ENCODE measurements at places on chromosomes 7 and 10.
A peak's percentile ranks its signal among the peaks of the same experiment; 100 is the strongest.

GRCh38 chr10:61024856-61025201, 80.8 kb upstream of the RHOBTB1 start:
- peak; percentile 16 for DNase-seq

DNA sequence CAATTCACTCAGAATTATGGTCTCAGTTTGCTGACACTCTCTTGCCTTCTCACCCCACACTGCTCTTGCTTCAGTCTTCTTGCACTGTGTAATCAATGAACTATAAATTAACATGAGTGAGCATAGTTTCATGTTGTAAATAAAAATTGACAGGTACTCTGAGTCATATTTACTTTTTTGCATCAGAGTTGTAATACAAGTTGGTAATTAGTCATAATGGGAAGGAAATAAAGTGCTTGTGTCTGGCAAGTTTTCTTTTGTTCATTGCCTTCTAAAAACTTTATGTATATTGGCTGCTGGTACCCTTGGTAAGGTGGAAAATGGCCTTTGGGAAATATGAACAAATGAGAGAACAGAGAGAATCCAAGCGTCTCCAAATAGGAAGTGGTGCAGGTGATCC, 169.3 kb upstream of the MAGI2 start:
- peak; percentile 75 for DNase-seq

DNA sequence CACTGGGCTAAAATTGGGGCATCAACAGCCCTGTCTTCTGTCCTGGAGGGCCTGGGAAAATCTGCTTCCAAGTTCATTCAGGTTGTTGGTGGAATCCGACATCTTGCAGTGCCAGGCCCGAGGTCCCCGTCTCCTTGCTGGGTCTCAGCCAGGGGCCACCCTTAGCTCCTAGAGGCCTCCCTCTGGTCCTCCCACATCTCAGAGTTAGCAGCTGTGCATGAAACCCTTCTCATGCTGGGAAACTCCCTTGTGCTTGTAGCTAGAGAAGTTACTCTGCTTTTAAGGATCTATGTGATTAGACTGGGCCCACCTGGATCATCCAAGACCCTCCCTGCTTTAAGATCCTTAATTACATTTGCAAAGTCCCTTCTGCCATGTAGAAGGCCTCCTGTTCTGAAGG, 15.3 kb downstream of the HIP1 start:
- DNase-seq: no peak

DNA sequence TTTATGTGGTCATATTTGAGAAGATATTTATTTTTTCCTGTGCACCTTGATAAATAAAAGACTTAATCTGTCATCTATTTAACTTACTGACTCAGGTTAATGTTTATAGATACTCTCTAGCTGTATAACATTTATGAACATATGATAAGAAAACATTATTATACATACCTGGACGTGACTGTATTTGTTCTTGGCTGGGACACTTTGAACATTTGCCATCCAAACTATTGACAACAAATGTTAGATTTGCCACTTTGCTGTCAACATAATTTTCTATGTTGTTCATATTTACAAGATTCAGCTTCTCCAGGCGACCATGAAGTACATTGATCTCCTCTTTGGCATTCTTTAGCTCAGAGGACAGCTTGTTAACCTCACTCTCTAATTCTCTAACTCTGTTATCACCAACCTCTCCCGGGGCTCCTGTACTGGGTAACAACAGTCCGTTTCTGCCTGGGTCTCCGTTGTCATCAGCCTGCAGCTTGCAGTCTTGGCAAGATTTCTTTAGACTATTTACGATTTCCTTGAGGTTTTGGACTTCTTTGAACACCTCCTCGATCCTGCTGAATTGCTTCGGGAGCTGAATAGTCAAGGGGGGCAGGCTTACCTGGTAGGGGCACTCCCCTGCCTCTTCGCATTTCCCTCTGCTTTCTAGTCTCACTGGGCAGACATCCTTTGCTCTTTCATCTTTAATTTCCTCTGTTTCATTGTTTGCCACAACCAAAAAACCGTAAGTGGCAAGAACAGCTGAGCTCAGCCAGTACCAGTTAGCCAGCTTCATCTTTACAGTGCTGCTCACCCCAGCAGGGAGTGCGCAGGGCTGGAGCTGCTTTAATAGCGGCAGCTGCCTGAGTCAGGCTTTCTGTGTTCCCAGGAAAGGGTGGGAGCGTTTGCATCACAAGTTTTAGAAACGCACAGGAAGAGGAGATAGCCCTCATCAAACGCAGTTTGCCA, at the start of gene FGL2:
FGL2 (minus strand) TSS at position 807 of the 954 bp plus-strand sequence; CDS start at position 781, 26 bp downstream.
- DNase-seq: no peak

DNA sequence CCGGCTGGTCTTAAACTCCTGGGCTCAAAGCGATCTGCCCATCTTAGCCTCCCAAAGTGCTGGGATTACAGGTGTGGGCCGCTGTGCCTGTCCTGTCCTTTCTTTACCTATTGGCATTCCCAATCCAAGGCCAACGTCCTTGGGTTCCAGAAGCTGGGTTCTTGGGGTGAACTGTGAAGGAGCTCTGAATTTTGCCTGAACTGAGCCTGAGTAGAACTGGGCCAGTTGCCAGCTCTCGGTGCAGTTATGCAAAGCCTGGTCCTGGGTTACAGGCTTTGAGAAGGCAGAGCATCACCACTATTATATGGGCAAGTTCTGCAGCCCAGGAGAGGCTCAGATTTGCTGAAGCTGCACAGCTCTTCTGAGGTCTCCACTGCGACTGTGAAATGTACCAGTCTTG, 24.6 kb upstream of the SH2D4B start:
- no peak for DNase-seq

GRCh38 chr10:126937026-126937425, 31.8 kb downstream of the DOCK1 start:
- DNase-seq: peak; percentile 42

- DNase-seq: no peak
These were observed 293.1 kb downstream of the GPR158 start for GRCh38 chr10:25467881-25468280.

DNA sequence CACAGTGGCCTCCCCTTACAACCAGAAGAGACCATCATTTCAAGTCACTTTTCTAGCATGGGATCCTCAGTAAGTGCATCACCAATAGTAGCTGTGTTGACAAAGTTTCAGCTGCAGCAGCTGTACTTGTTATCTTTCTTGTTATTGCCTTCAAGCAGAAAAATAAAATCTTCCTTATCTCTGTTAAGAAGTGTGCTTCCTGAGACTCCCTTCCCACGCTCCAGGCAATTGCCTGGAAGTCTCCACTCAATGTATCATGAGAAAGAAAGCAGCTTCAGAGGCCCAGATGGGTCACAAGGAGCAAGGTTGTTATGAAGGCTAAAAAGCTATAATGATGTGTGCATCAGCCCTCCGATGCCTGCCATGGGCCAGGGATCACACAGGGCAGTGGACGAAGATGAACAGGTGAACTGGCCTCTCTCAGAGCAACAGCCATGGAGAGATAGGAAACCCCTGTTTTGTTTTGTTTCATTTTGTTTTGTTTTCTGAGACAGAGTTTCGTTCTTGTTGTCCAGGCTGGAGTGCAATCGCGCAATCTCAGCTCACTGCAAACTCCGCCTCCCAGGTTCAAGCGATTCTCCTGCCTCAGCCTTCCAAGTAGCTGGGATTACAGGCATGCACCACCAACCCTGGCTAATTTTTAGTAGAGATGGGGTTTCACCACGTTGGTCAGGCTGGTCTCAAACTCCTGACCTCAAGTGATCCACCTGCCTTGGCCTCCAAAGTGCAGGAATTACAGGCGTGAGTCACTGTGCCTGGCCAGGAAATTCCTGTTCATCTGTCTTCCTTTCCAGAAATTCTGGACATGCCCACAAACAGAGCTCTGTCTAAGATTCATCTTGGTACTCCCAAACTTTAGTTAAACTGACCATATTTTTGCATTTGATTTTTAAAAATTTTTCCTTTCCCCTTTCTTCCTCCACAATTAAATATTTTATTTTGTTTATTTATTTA, 340.5 kb downstream of the TNS3 start:
- no peak for DNase-seq

DNA sequence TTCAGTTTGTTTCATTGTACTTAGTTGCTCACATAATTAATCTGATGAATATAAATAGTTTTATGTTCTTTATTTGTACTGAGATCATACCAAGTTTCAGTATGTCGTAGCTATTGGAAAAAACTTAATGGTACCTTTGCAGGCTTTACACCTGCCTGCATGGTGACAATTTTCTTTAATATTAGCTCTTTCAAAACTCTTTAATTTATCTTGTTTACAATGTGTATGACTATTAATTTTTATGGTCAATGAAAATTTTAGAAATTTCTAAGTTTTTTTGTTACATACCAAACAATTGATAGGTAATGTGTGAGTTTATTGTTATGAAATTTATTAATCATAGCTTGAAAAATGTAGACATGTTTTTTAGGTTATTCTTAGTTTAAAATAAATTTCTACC, 4.0 kb downstream of the DYNC2I1 start:
- DNase-seq: no peak

GRCh38 chr10:22911067-22911466, 16.8 kb upstream of the ARMC3 start:
- no peak for DNase-seq

- peak; percentile 73 for DNase-seq
These were observed 169.3 kb upstream of the AKR1E2 start for GRCh38 chr10:4656576-4657194.

GRCh38 chr7:55133630-55134358, 115.0 kb downstream of the EGFR start:
- DNase-seq: peak; percentile 12

DNA sequence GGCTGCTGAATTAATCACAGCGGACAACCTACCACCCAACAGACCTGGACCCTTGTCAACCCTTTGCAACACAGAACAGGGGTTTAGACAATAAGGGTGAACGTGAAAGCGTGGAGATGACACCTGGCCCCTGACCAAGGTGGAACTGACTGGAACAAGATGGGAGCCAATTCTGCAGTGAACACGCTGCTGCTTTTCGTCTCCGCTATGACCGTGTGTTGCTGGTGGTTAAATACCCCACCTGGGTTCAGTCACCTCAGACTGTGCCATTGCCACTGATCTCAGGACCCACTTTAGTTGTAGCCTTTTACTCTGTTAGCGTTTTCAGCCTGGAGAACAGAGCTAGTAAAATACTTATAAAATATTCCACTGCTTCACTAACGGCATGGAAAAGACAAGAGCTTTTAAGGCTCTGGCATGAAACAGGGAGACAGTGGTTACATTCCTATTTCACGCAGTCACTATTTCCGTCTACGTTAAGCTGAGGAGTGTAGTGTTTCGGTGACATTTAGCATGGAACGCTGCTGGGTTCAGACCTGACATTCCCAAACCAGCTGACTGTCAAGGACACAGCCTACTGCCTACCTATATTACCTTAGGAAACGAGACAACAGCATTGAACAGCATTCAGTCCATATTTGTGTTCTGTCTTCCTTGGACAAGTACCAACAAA, 119.5 kb upstream of the PRSS1 start:
- DNase-seq: peak; percentile 13

DNA sequence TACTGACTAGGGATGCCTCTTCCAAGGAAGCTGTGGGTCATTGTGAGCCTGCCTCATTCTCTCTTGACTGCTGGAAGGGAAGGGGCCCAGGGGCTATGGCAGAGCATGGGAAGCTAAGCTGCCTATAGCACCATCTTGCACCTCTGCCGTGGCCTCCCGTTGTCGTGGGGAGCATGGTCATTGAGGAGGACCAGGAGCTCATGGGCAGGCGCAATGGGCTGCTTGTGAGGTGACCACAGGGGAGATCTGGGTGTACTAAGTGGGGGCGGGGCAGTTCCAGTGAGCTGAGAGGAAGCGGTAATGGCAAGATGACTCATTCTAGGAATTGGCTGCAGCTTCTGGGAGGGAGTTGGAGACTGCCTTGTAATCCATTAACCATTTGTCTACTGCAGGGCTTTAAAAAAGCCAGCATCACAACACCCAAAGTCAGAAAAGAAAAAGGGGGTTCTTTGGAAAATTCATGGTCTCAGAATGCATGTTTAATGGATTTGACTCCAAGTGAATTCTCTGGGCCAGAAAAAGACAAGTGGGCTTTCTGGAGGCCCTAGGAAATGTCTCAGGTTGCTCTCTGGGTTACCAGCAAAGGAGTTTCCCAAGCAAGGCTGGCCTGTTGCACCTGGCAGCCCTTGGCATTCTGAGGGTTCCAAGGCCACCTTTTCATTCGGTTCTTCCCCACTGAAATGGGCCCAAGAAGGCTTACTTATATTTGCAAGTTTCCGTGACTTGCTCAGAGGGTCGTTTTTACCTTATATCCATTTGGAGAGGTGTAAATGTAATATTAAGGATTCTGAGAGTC, 3.6 kb downstream of the DUSP5 start:
- DNase-seq: peak; percentile 94

DNA sequence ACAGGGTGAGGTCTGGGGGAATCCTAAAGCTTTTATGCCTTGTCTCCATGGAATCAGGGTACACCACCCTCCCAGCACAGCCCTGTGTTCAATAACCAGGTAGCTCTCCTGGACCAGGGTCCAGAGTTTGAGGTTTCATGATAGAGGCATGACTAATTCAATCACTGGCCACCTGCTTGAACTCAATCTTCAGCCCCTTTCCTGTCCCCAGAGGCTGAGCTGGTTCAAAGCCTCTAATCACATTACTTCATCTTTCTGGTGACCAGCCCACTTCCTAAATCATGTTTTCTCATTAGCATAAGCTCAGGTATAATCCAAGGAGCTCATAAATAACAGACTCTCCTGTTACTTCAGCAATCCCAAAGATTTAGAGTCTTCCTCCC, 20.5 kb downstream of the CRPPA start:
- no peak for DNase-seq

- peak; percentile 40 for DNase-seq
These were observed 1.3 kb downstream of the SEMA3D start for GRCh38 chr7:85185424-85186082.

GRCh38 chr7:157851501-157852067, 514.8 kb downstream of the DNAJB6 start:
- no peak for DNase-seq

DNA sequence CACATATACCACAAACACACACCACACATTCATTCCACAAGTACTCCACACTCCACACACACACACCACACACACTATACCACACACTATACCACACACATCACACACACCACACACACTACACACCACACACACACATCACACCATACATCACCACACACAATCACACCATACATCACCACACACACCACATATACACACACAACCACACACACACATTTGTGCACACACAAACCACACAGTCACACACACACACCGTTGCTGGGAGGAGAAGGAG, 112.8 kb downstream of the PTPN20 start:
- DNase-seq: no peak

DNA sequence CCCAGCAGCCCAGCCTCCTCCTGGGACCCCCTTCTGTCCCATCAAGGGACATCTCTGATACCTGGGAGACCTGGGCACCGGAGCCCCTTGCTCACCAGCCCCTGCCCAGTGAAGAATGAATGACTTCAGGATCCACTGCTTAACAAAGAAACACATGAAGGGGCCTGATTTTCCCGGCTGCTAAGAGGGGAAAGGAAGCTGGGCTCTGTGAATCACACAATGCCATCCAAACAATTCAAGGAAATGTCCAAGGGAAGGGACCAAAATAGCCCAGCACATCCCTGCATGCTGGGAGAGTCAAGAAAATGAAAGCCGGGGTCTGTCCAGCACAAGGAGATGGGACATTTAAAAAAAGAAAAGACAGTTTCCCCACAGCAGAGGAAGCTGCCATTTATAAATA, 128.7 kb upstream of the JCAD start:
- DNase-seq: peak; percentile 10
